Subcutaneous preadipocyte (primary cell): ENCODE measurements at places on chromosomes 6 and 20. TPM values are rescaled to one million over a fixed set of nuclear protein-coding genes. Genes with fewer than 3 reads are reported as not detected.

The C6orf58 gene
- 0.20 TPM in 1 of 2 replicates, not detected in the other for total RNA-seq

The EYA2 gene
- total RNA-seq: 0.37 TPM in 1 of 2 replicates, not detected in the other

The ADAM33 gene
- 88.6 and 101 TPM in 2 replicates for total RNA-seq

The DSP gene
- total RNA-seq: under 0.01 TPM in 2 replicates

The RAB44 gene
- under 0.01 TPM in 1 of 2 replicates, not detected in the other for total RNA-seq

The MEP1A gene
- total RNA-seq: not detected in 2 replicates

The MUCL3 gene
- not detected in 2 replicates for total RNA-seq

The C20orf144 gene
- 0.20 TPM in 1 of 2 replicates, not detected in the other for total RNA-seq

The NRSN1 gene
- total RNA-seq: not detected in 2 replicates

The TFEB gene
- 2.0 and 3.7 TPM in 2 replicates for total RNA-seq

The GHRH gene
- total RNA-seq: not detected in 2 replicates

The AKAP7 gene
- 4.4 and 5.3 TPM in 2 replicates for total RNA-seq

The ECT2L gene
- not detected in 2 replicates for total RNA-seq

The SLC22A3 gene
- total RNA-seq: 0.37 and 0.59 TPM in 2 replicates

The GMEB2 gene
- 6.6 and 12.1 TPM in 2 replicates for total RNA-seq

The PI3 gene
- total RNA-seq: not detected in 2 replicates

The PCK1 gene
- total RNA-seq: not detected in 2 replicates

The PRRT1 gene
- total RNA-seq: under 0.01 and 0.20 TPM in 2 replicates

The C2 gene
- total RNA-seq: 0.59 and 2.9 TPM in 2 replicates

The BPIFB4 gene
- not detected in 2 replicates for total RNA-seq

The ATP9A gene
- 30.1 and 31.1 TPM in 2 replicates for total RNA-seq

The FNDC1 gene
- total RNA-seq: 0.20 and 0.37 TPM in 2 replicates

The LAMP5 gene
- under 0.01 TPM in 1 of 2 replicates, not detected in the other for total RNA-seq

The RAD21L1 gene
- not detected in 2 replicates for total RNA-seq

The MLIP gene
- not detected in 2 replicates for total RNA-seq

The UBD gene
- total RNA-seq: not detected in 2 replicates

The ERVFRD-1 gene
- total RNA-seq: not detected in 2 replicates

The PPP1R18 gene
- total RNA-seq: 44.5 and 73.1 TPM in 2 replicates

The FAM209B gene
- total RNA-seq: not detected in 2 replicates

The RPN2 gene
- 234 and 252 TPM in 2 replicates for total RNA-seq

The CEP162 gene
- total RNA-seq: 6.8 and 7.3 TPM in 2 replicates

The TP53TG5 gene
- not detected in 2 replicates for total RNA-seq

The NMBR gene
- 0.37 TPM in 1 of 2 replicates, not detected in the other for total RNA-seq

The BPIFB2 gene
- not detected in 2 replicates for total RNA-seq

The FAM209A gene
- not detected in 2 replicates for total RNA-seq
